ENCODE measurements at places on chromosomes 1 and 21. TPM values are rescaled to one million over a fixed set of nuclear protein-coding genes. Genes with fewer than 3 reads are reported as not detected.

Gene OR2G6
- not detected for total RNA-seq

Gene LCE1E
- total RNA-seq: not detected

Gene STRIP1
- total RNA-seq: 165 TPM

Gene PCBP3
- 8.1 TPM for total RNA-seq

Measured in parietal lobe (tissue), 2 donors.